Left colon (tissue), 2 donors: ENCODE measurements at places on chromosomes 16 and 17. TPM values are rescaled to one million over a fixed set of nuclear protein-coding genes. Genes with fewer than 3 reads are reported as not detected.

GRCh38 chr17:63246344-63246743 is 199.8 kb downstream of the CYB561 start:
- no peak for DNase-seq

- DNase-seq = peak; percentile 77
Measured at GRCh38 chr17:8125154-8125946, 1.4 kb upstream of the HES7 start.

- no peak for DNase-seq
Measured at GRCh38 chr16:71201556-71201955, 29.0 kb downstream of the HYDIN start.

Gene TAT
- total RNA-seq = 0.67 TPM
